ENCODE measurements at places on chromosomes 3 and 15.
A peak's percentile ranks its signal among the peaks of the same experiment; 100 is the strongest.

DNA sequence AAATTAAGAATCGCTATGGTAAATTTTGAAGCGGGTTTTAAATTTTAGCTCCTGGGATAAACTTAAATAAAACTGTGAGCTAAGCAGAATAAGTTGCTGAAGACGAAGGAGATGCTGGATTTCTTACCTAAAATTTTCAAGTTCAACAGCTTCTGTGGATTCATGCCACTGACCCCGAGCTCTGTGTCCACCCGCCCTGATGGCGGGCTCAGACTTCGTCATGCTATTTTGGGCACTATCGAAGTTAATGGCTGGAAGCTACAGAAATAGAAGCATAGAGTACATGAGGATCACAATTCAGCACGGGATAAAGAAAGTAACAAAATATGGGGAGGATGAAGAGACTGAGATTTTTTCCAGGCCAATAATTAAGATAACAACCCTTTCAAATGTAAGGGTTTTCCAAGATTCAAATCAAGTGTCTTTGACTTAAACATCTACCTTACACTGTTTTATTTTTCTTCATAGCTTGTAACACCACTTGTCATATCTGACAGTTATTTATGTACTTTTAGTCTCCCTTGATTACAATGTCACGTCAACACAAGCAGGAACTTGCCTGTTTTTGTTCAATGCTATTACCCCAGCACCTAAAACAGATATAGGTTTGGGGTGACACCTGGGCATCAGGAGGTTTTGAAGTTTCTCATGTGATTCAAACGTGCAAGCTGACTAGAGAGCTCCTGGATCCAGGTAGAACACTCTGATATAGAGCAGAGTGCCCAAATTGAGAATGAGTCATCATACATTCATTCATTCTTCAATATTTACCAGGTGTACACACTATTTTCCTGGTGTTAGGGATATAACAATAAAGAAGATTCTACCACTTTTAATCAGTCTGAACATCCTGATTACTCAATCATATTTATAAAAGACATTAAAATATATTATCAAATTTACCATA, 23.0 kb downstream of the NEK10 start:
- DNase-seq = no peak

- peak; percentile 16 for DNase-seq
Observed at GRCh38 chr15:72306211-72306785, 13.7 kb downstream of the CELF6 start.

- no peak for DNase-seq
Observed at GRCh38 chr3:114144909-114145688, 33.8 kb downstream of the DRD3 start.

DNA sequence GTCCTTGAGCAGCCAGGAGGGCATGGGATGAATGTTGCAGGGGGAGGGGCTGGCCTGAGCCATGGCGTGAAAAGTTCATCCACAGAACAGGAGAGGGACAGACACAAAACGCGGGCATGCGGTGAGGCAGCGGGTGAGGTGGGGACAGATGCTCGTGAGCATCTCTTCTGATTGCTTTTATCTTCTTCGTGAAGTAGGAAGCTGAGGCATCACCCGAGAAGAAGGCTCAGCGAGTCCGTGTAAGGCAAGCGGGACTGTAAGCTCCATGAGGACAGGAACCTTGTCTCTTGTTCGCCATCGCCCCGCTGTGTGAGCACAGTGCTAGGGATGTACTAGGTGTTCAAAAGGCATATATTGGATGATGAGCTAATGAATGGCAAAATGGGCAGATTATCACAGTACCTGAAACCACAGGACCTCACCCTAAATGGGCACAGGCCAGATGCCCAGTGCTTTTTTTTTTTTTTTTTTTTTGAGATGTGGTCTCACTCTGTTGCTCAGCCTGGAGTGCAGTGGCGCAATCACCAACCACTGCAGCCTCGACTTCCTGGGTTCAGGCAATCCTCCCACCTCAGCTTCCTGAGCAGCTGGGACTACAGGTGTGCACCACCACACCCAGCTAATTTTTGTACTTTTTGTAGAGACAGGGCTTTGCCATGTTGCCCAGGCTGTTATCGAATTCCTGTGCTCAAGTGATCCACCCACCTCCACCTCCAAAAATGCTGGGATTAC, 46.8 kb downstream of the CPN2 start:
- no peak for DNase-seq

DNA sequence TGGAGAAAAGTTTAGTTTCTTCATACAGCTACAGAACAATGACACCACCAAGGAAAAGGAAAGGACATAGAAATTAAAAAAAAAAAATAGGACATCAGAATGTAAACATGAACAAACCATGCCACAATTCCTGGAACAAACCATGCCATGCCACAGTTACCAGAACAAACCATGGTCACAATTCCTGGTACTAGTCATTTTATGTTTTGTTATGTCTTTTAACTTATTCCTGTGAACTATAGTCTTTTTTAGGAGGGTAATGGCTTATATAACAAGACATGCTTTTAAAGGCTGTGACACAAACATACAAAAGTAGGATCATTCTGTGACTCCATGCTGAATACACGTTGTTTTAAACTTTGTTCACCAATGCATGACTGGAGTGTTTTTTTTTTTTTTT, 42.8 kb downstream of the CD47 start:
- DNase-seq = no peak

- DNase-seq = no peak
Observed at GRCh38 chr3:8793242-8793641, 23.8 kb upstream of the OXTR start.

GRCh38 chr15:42384597-42384996, 25.3 kb downstream of the CAPN3 start:
- DNase-seq = peak; percentile 70

DNA sequence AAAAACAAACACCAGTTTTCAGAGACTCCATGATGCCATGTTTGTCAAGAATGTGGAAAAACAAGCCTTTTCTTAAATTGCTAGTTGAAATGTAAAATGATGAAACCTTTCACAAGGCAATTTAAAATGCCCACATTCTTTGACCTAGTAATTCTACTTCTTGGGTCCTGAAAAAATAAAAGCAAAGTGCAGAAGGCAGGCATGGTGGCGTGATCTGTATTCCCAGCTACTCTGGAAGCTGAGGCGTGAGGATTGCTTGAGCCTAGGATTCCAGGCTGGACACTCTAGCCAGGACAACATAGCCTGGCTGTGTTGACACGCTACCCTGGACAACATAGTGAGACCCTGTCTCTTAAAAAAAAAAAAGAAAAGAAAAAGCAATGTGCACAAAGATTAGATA, 4.3 kb upstream of the MORF4L1 start:
- no peak for DNase-seq

GRCh38 chr15:74312445-74313007, 54.9 kb downstream of the CYP11A1 start:
- DNase-seq = no peak

DNA sequence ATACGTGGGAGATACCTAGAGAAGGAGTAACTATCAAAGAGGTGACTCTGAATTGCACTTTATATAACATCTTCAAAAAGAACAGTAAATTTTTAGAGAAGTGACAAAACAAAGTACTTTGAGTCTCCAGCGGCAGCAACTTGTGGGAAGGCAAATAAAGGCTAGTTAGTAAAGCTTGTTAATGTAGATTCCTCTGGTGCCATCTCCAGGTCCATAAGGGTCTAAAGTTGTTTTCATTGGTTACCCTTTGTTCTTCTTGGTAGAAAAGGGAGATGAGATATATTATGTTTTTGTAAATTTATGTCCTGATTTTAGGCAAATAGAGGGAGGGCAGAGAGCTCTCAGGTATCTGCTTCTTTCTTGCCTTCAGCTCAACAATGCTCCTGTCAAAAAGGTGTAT, 161.6 kb downstream of the MYRIP start:
- DNase-seq = no peak

DNA sequence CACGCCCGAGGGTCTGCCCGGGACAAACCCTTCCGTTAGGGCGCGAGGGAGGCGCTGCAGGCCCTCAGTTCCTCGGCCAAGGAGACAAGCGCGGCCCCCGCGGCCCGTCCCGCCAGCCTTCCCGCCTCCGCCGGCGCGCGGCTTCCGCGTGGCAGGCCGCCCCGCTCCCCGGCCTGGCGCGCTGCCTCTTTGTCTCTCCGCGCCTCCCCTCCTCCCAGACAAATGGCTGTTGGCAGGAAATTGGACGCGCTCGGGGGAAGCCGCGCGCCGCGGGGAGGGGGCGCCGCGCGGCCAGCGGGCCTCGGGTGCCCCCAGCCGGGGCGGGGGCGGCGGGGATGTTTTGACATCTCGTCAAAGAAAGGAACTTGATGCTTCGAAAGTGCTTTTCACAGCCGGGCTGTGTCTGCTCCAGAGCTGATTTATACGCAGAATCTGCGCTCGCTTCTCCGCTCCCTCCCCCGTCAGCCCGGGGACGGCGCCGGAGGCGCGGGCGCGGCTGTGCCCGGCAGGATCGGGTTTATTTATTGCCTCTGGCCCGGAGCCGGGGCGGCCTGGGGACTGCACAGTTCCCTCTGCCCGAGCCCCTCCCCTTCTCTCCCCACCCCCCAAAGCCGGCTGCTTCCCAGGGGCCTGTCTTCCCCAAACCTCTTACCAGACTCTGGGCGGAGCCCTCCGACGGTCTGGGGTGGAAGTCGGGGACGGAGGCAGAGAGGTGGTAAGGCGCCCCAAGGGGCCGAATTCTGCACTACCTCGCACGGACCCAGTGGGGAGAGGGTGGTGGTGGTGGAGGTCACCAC, 20.7 kb downstream of the SHF start:
- peak; percentile 75 for DNase-seq

GRCh38 chr15:55789066-55789660, 46.2 kb upstream of the PRTG start:
- no peak for DNase-seq

DNA sequence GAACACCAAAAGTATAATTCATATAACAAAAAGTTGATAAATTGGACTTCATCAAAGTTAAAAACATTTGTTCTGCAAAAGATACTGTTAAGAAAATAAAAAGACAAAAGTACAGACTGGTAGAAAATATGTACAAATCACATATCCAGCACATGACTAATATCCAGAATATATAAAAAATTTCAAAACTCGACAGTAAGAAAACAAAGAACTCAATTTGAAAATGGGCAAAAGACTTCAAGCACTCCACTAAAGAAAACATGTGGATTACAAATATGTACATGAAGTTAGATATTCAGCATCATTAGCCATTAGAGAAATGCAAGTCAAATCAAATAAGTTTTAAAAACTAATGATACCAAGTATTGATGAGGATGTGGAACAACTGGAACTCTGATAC, 6.7 kb downstream of the GK5 start:
- DNase-seq = no peak

- DNase-seq = no peak
Observed at GRCh38 chr3:127940116-127940515, 25.1 kb downstream of the KBTBD12 start.

GRCh38 chr3:123872621-123873020, 11.5 kb downstream of the MYLK start:
- DNase-seq = no peak

- no peak for DNase-seq
Observed at GRCh38 chr15:25243800-25244097, 195.1 kb downstream of the UBE3A start.

- DNase-seq = no peak
Observed at GRCh38 chr3:71551311-71551919, 32.1 kb downstream of the FOXP1 start.

DNA sequence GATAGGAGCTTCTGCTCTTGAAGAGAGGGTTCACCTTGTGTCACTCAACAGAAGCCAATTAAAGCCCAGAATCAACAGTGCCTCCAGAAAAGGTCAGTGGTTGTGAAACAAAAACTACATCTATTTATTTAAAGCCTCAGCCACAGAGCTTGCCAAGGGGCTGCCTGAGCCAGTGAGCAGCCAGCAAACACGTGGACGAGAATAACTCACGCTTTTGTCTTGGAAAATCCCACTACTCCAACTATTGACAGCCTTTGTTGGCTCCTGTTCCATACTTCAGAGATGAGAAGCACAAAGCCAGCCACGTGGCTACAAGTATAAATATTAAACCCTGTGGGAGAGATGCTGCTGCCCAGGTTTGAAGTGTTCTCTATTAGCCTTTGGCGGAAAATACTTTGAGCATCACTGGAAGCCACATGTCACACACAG, 10.3 kb downstream of the GPR156 start:
- DNase-seq = no peak

- DNase-seq = no peak
Observed at GRCh38 chr3:196559826-196560225, 8.5 kb downstream of the WDR53 start.

GRCh38 chr15:89646416-89647141, 8.7 kb downstream of the KIF7 start:
- no peak for DNase-seq

DNA sequence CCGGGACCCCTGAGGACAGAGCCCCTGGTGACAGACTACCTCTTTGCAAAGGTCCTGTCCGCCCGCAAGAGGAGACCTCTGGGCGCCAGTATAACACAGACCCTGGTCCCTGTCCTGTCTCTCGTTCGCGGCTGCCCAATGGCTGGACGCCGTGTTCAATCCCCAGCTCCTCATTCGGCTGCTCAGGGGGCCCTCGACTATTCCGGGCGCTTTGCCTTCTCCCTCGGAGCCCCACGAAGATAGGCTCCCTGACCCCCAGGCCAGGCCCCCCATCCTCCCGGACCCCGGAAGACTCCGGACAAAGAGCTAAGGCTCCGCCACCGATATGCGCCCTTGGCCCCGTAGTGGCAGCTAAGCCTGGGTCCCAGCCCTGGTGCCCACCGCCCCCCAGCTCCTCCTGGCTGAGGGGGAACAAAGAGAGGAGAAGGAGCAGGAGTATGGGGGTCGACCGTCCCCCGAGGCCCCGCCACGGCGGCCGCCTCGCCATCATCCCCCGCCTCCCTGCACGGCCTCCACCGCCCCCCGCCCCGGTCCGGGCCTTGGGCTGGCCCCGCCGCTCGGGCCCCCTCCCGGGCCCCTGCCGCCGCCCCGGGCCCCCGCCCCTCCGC, 437 bp downstream of the CELSR3 start:
- DNase-seq = no peak

- DNase-seq = no peak
Observed at GRCh38 chr3:44050101-44050500, 191.6 kb upstream of the TOPAZ1 start.

DNA sequence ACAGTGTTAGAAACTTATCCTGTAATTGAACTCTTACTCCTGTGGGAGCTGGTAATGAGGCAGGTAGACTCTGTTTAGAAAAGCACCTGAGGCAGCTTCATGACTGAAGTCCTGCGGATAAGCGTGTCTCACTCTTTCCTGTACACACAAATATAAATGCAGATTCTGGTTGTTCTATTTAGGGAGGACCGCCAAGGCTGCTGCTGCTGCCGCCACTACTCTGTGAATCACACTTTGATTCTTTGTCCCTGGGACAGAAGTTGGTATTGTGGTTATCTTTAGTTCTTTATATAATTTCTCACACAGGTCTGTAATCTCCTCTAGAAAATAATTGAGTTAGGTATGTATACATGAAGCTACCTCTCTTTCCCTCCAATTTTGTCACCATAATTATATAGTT, 3.6 kb downstream of the LSAMP start:
- no peak for DNase-seq

DNA sequence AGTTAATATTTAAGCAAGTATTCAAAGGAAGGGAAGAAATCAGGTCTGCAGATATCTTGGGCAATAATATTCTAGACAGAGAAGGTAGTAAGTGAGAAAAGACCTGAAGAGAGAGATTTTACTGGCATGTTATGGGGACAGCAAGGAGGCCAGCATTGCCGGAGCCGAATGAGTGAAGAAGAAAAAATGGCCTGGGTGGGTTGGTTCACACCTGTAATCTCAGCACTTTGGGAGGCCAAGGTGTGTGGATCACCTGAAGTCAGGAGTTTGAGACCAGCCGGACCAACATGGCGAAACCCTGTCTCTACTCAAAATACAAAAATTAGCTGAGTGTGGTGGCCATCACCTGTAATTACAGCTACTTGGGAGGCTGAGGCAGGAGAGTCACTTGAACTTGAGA, 164.7 kb downstream of the VGLL3 start:
- DNase-seq = no peak
